ENCODE measurements at places on chromosomes 6 and 20.
A peak's percentile ranks its signal among the peaks of the same experiment; 100 is the strongest.

- no peak for DNase-seq
Observed at GRCh38 chr6:150541576-150541975, 58.1 kb upstream of the PLEKHG1 start.

- DNase-seq: no peak
Observed at GRCh38 chr20:18907353-18907752, 93.8 kb downstream of the SCP2D1 start.

DNA sequence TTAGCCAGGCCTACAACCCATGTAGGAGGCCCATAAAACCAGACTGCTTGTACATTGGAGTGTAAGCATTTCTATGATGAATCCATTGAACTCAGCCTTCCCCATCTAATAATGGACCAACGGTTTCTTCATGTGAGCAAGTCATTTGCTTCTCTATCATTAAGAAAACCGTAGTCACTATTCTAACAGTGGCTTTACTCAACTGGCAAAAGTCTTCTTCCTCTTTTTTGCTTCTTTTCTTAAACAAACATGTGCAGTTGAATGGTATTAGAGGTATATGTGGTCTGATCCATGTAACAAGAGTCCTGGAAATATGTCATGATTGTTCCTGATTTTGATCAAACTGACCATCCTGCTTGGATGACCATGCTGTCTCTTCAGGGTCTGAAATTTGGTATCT lies 132.4 kb upstream of the STXBP5 start:
- DNase-seq: no peak

DNA sequence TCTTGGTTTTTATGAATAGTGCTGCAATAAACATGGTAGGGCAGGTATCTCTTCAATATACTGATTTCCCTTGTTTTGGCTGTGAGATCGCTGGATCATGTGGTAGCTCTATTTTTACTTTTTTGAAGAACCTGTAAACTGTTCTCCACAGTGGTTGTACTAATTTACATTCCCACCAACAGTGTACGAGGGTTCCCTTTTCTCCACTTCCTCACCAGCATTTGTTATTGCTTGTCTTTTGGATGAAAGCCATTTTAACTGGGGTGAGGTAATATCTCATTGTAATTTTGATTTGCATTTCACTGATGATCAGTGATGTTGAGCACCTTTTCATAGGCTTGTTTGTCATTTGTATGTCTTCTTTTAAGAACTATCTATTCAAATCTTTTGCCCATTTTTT lies 8.0 kb upstream of the ARG1 start:
- no peak for DNase-seq

- no peak for DNase-seq
Observed at GRCh38 chr6:109103942-109104341, 8.6 kb downstream of the CEP57L1 start.

- DNase-seq: no peak
Observed at GRCh38 chr20:37728635-37728983, 34.8 kb downstream of the CTNNBL1 start.

DNA sequence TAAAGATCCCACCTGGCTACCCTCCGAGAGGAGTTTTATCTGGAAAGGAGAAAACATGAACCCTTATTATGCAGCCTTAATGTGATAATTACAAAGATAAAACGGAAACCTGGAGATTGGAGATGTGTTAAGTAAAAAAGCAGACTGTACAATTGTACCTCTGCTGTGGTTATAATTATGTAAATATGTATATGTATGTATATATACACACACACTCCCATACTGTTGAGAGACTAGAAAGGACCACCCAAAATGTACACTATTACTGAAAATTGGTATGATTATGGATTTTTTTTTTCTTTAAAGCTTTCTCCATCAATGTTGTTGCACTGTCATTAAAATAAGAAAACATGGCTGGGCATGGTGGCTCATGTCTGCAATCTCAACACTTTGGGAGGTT lies 72.1 kb upstream of the BCLAF1 start:
- no peak for DNase-seq

GRCh38 chr20:32470940-32471339 lies 112.8 kb downstream of the ASXL1 start:
- no peak for DNase-seq

- no peak for DNase-seq
Observed at GRCh38 chr6:133551436-133551835, 310.3 kb downstream of the EYA4 start.

- DNase-seq: no peak
Observed at GRCh38 chr6:89817481-89817880, 2.1 kb downstream of the MDN1 start.

GRCh38 chr20:49636447-49636846 lies 68.5 kb upstream of the PTGIS start:
- DNase-seq: no peak

GRCh38 chr6:110831405-110831804 lies 16.1 kb upstream of the CDK19 start:
- no peak for DNase-seq

GRCh38 chr6:26367114-26367513 lies 2.1 kb downstream of the BTN3A2 start:
- no peak for DNase-seq

- DNase-seq: no peak
Observed at GRCh38 chr20:1862663-1863053, 32.5 kb upstream of the SIRPA start.

DNA sequence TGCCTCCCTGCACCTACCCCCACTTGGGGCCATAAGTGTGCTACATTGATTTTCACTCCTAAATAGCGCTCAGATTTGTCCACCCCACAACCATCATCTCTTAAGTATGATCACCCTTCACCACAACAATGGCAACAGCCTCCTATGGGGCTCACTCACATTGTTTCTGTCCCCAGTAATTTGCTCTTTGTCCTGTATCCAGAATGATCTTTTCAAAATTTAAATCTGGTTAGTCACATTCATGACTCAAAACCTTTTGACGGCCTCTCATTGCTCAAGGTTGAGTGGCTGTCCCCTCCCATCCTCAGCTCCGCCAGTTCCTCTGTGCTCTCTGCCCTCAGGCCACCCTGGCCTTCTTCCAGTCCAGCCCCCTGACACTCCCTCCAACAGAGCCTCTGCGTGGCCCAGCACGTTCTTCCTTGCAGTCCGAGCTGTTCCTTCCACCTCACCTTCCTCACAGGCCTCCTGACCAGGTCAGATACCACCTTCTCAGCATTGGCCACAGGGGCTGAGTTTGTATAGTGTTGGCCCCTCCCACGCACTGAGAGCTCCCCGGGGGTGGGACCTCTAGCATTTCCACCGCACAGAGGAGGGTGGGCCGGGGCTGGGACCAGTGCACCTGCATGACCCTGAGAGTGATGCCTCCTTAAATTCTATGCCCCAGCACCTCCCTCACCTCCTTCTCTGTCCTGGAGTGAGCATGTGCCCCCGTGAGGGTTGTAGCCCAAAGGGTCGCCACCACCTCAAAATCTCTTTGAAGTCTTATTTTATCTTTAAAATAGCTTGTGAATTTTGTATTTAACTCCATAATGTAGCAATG lies 2.4 kb upstream of the PPP1R3G start:
- peak; percentile 81 for DNase-seq

DNA sequence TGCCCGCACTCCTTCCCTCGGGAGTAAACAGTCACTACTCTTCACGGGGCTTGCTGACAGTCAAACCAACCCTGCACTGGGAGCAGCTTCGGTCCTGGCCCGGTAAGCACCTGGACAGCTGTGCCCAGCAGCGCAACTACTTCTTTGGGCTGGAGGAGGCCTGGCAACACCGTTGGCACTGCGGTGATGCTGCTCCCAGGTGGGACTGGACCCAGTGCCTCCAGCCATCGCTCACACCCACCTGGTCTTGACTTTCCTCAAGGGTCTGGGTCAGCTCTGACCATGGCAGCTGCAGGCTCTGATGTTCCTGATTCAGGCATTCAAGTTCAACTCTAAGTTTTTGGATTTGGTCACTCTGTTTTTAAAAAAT lies 53.8 kb downstream of the GINS1 start:
- DNase-seq: no peak

DNA sequence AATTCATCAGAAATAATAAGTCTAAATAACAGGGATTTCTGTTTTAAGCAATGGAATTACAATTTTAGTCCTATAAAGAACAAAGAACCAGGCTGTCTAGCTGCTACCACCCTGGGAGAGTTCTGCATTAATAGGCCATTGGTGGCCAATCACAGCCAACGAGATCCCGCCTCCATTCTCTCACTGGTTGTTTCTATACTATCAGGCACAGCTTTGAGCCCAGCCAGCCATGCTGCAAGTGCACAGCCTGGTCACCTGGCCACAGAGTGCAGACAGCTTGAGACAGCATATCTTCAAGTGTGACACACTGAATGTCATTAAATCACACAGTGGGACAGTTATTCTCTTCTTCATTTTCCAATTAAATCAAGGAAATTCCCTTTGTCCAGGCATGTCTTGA lies 16.1 kb upstream of the RAB22A start:
- DNase-seq: no peak

DNA sequence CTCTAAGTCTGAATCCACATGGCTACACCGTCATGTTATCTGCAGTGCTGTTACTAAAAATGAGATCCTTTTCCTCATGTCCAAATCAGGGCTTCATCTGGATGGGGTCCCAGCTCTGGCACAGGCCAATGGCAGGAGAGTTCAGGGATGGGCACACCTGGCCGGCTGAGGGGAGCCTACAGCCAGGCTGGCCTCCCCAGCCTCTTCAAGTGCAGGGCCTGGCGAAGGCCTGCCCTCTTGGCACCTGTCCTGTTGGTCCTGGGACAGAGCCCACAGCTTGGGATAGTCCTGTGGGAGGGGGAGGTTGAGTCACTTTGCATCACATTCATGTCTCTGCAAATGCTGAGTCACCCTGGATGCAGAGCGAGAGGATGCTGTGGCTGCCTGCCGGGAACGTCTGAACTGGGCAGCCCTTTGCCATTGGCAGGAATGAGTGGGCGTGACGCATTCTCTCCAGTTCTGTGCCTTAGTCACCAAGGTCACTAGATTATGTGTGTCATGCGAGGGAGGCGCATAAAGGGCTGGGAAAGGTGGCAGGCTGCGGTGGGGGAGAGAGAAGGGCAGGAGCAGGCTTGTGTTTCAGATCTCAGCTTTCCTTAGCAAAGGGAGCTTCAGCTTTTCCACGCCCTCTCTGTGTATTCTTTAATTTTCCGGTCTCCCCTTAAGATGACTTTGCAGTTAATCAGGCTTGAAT lies 223.2 kb upstream of the ECI2 start:
- DNase-seq: peak; percentile 99

DNA sequence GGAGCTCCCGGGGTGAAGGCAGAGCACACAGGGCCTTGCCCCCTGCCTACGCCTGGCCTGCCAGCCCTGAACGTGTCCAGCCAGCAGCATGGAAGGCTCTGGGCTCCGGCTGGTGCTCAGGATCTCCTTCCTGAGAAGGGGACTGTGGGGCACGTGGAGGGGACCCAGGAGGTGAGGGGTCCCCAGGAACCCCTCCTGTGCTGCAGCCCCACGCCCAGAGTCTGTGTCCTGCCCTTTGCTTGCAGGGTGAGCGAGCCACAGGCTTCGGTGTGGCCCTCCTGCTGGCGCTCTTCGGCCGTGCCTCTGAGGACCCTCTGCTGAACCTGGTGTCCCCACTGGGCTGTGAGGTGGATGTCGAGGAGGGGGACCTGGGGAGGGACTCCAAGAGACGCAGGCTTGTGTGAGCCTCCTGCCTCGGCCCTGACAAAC lies 22.3 kb downstream of the NPEPL1 start:
- no peak for DNase-seq

- peak; percentile 93 for DNase-seq
Observed at GRCh38 chr6:4336778-4337442, 201.5 kb upstream of the ECI2 start.

GRCh38 chr6:97586344-97586743 lies 303.3 kb upstream of the MMS22L start:
- DNase-seq: peak; percentile 9

DNA sequence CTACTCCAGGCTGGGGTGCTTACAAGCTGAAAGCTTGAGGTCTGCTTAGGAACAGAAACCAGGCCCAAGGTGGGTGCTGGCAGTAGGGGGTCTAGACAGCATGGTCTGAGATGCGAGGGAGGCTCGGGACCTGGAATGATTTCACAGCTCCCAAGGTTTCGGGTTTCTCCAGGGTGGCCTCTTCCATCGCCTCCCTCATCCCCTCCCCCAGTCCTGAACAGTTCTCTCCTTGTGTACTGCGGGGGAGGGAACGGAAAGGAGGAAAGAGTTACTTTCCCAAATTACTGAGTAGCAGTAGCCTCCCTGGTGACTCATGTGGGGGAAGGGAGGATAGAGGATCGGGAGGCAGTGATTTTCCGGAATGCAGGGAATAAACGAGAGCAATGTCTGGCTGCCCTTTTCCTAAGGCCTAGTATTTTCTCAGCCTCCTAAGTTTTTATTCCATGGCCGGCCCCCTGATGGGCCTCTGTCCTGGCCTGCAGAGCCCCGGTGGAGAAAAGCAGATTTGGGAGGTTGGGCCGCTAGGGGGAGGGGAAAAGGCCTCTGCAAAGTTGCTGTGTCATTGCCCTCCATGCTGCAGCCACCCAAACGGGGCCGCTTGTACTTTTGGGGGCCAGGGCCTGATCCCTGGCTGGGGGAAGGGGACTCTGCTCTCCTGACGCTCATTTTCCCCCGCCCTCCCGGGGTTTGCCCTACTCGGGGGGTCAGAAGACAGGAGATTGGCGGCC lies 1.5 kb downstream of the BRD2 start:
- peak; percentile 95 for DNase-seq

DNA sequence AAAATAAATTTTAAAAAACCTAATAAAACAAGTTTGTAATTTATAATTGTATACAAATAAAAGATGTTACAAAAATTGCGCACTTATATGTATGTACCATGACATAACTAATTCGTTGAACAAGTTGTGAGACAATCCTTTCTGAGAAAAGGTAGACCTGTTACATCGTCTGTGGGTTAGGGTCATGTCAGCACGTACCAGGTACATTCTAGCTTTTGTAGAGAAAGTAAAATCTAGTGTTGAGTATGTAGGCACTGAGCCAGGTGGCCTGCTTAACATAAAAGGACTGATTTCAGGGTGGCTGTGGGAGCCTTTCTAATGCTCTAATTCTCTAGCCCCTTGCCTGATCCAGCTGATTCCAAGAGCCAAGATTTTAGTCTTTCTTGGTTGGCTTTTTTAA lies 10.4 kb downstream of the RPL7L1 start:
- DNase-seq: no peak

- no peak for DNase-seq
Observed at GRCh38 chr6:43488667-43489276, 11.4 kb downstream of the TJAP1 start.

- DNase-seq: no peak
Observed at GRCh38 chr6:27303613-27304272, 8.3 kb downstream of the POM121L2 start.

DNA sequence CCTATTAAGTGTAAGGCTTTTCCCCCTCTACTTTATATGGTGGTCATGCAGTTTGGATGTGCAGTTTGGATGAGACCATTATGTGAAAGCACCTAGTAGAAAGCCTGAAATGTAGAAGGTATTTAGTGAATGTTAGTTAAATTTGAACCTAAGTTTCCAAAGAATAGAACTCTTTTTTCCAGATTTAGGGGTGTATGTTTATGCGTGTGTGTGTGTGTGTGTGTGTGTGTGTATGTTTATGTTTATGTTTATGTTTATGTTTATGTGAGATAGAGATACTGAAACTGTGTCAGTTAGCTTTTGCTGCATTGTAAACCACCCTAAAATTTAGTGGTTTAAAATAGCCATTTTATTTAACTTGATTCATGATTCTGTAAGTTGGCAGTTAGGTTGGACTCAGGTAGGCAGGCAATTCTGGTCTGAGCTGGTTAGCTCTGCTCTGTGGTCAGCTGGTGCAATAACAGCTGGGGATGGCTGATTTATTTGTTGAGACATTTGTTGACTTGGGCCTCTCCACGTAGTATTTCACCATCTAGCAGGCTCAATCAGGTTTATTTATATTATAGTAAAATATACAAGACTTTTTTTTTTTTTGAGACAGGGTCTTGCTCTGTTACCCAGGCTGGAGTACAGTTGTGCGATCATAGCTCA lies 54.0 kb downstream of the STK4 start:
- DNase-seq: peak; percentile 50

GRCh38 chr6:3272911-3273547 lies 14.3 kb downstream of the PSMG4 start:
- no peak for DNase-seq

Data from mesenchymal stem cell (in vitro differentiated cells and primary cell).